KG1 (cell line): ENCODE measurements at places on chromosomes 3 and 15.

DNA sequence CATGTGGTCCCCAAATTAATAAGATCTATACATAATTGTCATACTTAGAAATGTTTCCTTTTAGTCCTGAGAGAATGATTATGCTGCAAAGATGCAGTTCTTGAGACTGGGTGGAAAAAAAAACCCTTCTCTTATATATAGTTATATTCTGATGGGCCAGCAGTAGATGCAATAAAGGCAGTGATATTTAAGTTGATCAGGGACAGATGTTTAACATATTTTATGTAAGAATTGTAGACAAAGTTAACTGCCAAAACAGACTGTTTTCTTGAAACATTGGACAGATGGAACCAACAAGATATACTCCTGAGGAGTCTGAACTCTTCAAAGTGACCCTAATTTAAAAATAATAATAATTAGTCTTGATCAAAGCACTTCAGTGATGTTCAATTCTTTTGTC is 172.0 kb upstream of the LRIG1 start:
- DNase-seq = no peak

- no peak for DNase-seq
Measured at GRCh38 chr15:56767315-56767714, 34.0 kb upstream of the ZNF280D start.

DNA sequence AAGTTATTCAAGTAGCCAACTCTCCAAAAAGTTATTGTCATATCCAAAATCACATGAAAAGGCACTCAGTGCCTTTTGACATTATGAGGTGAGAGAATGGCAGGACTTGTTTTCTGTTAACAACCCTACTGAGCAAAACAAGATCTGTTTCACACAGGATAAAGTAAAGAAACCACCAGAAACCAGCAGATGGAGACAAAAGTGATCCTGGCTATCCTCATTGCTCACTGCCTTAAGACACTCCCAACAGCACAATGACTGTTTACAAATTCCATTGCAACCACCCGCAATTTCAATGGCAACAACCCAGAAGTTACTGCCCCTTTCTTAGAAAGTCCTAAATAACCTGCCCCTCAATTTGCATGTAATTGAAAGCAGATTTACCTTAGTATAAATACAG is 352.6 kb upstream of the NDN start:
- no peak for DNase-seq

GRCh38 chr3:190617185-190617584 is 103.3 kb downstream of the IL1RAP start:
- peak; percentile 92 for DNase-seq

DNA sequence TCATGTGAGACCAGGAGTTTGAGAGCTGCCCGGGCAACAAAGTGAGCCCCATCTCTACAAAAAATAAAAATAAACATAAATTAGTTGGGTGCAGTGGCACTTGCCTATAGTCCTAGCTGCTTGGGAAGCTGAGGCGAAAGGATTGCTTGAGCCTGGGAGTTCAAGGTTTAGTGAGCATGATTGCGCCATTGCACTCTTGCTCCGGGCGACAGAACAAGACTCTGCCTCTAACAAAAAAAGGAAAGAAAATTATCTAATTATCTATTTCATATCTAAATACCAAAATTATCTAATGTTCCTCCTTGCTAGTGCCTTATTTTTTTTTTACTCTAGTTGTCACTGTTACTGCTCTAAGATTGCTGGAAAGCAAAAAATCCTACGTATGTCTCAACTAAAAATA is 16.7 kb upstream of the PAK6 start:
- no peak for DNase-seq

DNA sequence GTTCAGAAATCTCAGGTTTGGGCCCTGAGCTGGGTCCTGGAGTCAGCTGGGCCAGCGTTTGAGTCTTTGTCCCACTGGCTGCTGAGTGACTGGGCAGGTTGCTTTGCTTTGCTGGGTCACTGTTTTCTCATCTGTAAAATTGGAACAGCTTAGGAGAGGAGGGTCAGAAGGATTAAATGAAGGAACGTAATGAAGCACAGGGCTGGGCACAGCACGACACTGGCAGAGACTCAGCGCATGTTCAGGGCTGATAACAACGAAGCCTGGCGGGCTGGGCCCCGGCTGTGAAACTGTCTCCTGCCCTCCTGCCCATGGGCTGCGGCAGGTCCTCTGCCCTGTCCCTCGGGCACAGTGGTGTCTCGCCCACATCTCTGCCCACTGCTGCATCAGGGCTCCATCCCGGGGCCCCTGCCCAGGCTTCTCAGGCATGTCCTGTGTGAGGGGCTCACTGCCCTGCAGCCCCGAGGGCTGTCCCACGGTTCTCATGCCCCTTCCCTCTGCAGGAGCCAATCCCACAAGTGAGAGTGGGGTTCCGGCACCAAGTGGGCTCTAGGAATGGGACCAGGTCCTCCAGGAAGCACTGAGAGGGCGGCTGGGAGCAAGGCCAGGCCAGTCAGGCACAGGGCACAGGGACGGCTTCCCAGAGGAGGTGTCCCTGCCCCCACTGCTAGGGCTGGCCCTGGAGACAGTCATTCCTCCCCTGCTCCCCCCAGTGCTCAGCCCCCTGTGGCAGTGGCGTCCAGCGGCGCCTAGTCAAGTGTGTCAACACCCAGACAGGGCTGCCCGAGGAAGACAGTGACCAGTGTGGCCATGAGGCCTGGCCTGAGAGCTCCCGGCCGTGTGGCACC is 88.0 kb downstream of the TBC1D2B start:
- no peak for DNase-seq

DNA sequence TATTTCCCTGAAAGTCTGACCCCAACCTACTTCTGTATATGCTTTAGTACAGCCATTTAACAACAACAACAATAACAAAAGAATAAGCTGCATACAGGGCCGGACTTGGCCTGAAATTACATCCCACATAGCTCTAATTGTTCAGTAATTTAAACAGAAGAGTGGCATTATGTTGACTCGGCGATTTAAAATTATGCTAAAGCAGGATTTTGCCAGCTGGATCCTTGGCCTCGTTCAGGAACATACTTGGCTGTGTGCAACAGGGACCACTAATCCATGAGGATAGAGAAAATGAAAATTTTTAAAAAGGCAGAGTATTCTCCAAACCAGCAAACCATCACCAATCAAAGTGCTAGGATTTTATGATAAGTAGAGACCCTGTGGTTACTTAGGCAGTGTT is 433.1 kb upstream of the RBMS3 start:
- DNase-seq = no peak

DNA sequence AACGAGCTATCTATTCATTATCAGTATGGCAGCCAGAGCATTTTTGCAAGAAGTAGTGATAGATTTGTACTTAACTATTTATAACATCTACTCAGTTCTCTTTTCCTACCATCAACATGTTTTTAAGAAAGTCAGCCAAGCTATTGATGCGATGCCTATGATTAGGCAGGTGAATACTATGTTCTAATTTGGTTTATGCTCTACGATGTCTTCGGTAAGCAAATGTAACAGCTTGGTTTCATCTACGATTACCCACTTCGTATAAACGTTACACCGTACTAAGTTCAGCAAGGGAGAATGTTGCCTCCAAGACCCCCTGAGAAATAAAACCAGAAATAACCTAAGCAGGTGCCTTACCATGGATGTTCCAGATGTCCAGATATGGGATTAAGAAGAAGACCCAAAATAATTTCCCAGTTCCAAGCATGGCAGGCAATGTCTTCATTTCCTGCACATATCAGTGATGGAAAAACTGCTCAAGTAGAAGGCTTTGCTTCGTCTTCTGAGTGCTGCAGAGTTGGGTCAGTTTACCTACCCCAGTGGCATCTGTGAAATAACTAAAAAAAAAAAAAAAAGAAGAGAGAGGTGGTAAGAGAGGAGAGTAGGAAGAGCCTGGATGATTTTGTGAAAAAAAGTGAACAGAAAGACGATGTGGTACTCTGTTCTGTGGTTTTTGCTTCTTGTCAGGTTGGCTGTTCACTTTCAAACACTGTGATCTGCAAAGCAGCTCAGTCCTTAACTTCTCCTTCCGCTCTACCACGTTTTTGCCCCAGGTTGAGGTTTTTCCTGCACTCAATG is at the start of gene BTLA:
BTLA (minus strand) TSS at position 559 of the 798 bp plus-strand sequence; CDS start at position 445, 114 bp downstream.
- no peak for DNase-seq

- DNase-seq = no peak
Measured at GRCh38 chr15:70054884-70055387, 42.8 kb downstream of the TLE3 start.

GRCh38 chr15:95446854-95447253 is 883.6 kb upstream of the NR2F2 start:
- DNase-seq = peak; percentile 44

GRCh38 chr3:23170291-23170690 is 32.8 kb upstream of the UBE2E2 start:
- no peak for DNase-seq

DNA sequence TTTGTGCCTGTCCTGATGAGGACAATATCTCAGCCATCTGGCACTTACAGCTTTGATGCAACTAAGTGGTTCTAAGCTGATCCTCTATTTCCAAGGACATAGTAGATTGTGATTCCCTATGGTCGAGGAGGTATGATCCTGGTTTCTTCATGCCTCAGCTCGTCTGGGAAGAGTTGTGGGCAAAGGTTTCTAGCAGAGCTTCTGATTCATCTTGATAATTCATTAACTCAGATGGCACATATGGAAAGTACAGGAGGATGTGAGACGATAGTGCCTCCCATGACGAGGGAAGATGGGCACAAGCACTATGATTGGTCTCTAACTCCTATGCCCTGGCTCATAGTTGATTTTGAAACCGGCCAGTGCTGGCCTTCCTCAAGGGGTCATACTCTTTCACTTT is 334.2 kb upstream of the SEMA6D start:
- DNase-seq = no peak

DNA sequence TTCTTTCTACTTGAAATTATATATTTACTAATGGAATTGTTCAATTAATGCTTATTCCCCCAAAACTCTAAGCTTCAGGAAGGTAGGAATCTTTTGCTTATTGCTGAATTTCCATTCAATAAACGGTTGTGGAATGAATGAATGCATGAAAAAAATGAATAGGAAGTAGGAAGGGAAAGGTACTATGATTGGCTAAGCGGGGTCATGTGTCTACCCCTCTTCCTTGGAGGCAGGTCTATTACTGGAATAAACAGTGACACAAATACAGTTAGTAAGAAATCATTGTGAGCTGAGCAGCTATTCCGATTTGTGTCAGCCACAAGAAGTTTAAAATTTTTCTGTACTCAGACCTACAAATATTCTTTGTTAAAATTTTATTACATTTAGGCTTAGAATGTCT is 10.5 kb upstream of the TRA2B start:
- no peak for DNase-seq

DNA sequence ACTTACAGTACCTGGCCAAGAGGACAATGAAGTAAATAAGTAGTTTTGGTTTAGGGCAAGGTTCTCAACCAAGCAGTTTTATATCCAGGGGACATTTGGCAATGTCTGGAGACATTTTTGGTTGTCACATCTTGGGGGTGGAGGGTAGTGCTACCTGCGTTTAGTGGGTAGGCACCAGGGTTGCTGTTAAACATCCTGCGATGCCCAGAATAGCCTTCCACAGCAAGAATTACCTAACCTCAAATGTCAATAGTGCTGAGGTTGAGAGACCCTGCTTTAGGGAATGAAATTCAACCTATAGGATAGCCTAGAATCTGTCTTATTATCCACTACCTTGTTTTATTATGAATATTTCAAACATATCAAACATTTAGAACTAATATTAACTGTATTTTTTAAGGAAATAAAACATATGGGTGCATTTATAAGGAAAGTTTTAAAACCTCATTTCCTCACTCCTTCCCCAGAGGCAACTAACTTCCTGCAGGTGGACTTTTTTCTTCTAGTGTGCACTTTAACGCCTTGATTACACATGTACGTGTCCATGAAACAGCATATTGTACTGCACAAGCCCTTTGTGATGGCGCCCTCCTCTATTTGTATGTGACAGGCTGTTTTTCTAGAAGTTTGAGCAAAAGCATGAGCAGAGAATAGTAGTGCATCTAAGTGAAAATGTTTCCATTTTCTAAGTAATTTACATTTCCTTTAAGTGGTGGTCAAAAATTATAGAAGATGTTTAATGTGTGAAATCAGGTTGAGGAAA is 57.1 kb downstream of the TRAK1 start:
- DNase-seq = no peak

DNA sequence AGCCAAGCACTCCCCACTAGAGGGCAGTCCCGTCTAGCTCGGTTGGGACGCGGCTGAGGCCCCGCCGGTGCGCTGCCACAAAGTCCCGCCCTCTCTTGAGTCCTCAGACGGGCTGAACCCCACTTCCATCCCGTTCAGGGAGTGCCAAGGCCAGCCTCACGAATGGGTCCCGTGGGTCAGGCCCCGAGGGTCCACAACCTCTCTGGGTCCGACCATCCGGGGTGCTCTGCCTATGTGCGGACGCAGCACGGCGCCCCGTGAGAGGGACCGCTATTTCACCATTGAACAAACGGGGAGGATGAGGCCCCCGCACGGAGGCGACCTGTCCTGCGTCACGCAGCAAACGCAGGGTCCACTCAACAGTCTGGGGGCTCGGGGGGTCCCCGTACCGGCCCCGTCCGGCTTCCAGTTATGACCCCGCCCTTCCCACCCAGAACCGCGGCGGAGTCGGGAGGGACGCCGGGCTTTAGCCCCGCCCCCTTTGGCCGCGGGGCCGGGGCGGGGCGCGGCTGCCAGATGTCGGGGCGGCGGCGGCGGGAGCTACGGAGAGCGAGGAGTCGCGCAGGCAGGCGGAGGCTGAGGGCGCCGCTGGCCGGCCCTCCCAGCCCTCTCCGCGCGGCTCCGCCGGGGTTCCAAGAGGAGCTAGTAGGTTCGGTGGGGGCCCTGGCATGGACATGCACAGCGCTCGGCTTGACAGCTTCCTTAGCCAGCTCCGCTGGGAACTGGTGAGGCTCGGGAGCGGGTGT is at the start of gene INKA1:
INKA1 (plus strand) TSS at position 543 of the 746 bp plus-strand sequence; CDS start at position 675, 132 bp downstream.
- DNase-seq = peak; percentile 82

- DNase-seq = no peak
Measured at GRCh38 chr3:103410231-103410630, 975.4 kb downstream of the ZPLD1 start.

- DNase-seq = no peak
Measured at GRCh38 chr3:129121792-129122411, at the start of gene RAB43. Gene RAB43, minus strand, starts transcription at chr3:129121804. Its CDS starts 315 bp downstream, at chr3:129121489.

- no peak for DNase-seq
Measured at GRCh38 chr3:132867526-132867925, 145.3 kb upstream of the NPHP3 start.

- no peak for DNase-seq
Measured at GRCh38 chr15:81895723-81896122, 150.1 kb downstream of the MEX3B start.

DNA sequence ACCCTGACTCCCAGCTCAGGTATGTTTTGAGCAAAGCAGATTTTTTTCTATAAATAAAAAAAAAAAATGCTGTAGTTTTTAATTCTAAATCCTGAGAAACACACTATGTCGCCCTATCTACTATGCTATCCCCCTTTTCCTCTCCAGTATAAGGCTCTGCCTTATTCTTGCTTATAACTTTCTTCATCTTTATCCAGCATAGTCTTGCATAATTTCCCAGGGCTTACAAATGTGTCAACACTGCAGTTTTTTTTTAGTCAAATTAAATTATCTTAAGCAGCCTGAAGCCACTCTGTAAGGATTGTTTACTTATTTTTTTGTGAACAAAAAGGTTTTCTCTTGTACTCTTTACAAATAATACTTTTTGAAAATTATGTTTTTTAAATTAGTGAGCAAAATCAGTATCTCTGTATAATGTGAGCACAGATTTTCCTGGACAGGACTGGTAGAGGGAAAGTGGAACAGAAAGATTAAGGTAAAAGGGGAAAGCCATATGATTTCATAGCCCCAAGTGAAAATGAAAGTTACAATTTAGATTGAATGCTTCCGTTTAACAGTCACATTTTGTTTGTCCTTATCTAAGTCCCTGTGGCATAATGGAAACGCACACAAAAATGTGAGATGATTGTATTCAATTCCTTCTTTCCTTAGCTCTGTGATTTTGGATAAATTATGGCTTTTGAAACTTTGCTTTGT is 5.6 kb upstream of the PYDC2 start:
- DNase-seq = no peak
